ENCODE measurements at places on chromosomes 2 and 18.

DNA sequence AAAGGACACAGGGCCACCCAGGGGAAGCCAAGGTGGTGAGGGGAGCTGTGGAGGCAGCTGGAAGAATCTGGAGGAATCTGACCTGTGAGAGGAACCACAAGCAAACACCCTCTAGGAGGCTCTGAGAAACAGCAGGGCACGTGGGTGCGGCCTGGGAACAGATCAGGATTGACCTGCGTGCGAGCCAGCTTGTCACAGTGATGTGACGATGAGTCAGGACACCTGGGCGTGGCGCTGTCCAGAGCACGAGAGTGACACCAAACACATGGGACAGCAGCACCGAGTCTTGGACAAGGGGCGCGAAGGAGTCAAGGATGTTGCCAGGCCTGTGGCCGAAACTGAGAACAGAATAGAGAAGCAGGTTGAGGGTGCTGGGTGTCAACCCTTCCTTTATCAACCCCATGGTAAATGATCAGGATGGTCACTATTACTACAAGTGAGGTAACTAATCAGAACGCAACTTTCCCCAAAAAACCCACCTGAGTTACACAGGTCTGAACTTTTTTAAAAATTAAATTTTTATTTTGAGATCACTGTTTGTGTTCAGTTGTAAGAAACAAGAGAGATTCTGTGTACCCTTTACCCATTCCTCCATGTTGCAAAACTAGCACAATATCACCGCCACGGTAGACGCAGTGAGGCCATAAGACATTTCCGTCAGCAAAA is 637 bp upstream of the SFT2D3 start:
- no peak for DNase-seq

DNA sequence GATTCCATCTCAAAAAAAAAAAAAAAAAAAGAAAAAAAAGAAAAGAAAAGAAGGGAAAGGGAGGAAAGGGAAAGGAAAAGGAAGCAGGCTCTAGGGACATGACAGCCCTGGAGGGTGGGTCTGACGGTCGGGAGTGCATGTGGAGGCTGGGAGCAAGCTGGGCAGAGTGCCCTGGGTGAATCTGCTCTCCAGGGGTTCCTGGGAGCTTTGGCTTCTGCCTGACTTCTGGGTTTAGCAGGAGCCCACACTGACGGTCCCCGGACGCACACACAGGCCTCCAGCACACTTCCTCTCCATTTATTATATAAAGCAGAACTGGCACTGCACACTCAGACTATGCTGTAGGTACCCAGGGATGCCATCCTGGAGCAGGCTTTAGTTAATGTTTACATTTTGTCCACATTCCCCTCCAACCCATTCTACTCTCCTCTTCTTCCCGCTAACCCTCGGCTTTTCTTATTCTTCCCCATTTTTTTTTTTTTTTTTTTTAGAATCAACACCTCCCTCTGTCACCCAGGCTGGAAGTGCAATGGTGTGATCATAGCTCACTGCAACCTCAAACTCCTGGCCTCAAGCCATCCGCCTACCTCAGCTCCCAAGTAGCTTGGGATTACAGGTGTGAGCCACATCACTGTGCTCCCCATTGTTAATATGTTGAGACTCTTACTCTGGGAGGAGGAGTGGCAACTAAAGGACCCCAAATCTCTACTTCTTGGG is 151.1 kb upstream of the SLC1A4 start:
- no peak for DNase-seq

- no peak for DNase-seq
These were observed 84.7 kb downstream of the GLI2 start for GRCh38 chr2:120820263-120820952.

GRCh38 chr2:7594211-7594610 is 677.0 kb downstream of the RNF144A start:
- DNase-seq: no peak

DNA sequence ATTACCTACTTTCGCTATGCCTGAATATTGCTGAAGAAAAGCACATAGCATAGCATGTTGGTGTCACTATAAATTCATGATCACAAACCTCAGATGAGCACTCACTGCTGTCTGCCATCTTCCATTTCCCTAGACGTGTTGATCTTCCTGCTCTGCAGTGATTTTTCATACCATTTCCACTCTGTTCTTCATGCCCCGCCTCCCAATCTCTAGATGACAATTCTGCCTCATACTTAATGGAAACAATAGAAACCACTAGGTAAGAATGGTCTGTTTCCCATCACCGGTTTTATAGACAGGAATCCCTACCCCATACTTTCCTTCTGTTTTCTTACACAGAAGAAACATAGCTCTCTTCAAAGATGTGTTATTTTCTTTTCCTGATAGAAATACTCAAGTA is 63.8 kb downstream of the PIK3C3 start:
- DNase-seq: no peak

- no peak for DNase-seq
These were observed 246.2 kb downstream of the NEDD4L start for GRCh38 chr18:58290116-58290695.

GRCh38 chr2:20188851-20189250 is 36.1 kb downstream of the SDC1 start:
- no peak for DNase-seq

DNA sequence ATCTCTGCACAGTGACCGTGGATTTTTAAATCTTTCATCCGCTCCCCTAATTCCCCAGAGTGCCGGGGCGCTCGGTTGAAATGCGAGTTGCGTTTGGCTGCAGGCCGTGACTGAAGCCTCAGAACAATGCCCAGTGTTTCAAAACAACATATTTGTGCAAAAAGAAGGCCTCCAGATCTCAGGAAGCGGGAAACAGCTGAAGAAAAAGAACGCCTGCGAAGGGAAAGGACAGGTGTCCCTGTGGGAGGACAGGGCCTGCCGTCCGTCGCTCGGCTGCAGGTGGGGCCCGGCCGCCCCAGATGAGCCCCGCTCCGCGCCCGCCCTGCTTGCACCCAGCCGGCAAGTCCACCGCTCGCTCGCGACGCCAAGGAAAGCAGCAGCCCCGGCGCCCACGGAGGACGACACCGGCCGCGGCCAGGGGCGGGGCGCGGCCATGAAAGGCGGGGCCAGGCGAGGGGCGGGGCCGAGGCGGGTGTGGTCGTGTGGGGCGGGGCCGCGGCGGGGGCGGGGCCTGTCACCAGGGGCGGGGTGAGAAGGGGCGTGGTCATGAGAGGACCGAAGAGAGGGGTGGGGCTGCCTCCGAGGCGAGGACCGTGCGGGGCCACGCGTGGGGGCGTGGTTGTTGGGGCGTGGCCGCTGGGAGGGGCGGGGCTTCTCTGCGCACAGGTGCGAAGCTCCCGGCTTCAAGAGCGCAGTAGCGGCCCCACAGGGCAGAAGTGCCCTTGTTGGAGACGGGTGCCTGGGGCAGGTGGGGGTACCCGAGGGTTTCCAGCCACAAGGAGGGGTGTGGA is 17.6 kb upstream of the BOK start:
- no peak for DNase-seq

- DNase-seq: no peak
These were observed 295.3 kb upstream of the EPAS1 start for GRCh38 chr2:46001741-46002506.

DNA sequence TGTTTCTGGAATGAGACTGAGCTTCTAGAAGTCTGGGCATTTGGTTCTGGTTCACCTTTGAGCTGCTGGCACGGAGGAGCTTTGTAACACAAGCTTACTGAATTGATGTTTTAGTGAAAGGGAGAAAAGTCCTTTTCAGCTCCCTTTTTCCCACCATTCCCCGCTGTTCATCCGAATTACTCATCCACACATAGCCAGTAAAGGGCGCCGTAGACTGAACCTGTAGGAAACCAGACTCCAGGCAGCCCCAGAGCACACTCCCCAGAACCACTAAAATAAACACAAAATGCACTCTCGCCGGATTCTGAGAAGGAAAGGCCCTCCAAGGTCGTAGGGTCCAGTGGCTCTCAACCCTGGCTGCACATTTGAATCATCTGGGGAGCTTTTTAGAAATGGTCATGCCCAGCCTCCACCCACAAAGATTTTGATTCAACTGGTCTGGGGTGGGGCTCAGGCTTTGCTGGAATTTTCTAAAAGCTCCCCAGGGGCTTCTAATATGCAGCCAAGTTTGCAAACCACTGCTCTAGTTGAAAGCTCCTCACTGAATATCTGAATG is 29.6 kb downstream of the TCF7L1 start:
- no peak for DNase-seq

DNA sequence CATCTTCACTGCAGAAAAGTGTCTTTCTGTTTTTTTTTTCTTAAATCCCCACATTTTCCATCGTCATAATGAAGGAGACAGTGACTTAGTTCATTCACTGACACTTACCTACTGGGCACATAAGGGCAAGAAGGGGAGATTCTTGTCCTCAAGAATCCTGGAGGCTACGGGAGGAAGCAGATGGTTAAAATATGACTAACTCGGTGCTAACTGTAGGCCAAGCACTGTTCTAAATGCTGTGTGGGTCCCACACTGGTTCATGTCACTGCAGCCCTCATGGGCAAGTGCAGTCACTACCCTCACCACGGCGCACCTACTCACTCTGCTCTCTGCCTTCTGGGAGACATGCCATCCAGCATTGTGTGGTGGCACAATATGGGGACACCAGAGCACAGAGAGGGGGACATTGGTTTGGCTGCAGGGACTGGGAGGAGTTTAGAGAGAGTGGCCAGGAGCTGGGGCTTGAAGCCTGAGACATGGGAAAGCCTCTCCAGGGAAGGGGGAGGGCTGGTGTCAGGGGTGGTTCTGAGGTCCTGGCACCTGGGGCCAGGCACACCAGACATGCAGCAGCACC is 305.2 kb downstream of the MYCN start:
- no peak for DNase-seq

GRCh38 chr2:215567504-215567903 is 131.6 kb upstream of the FN1 start:
- no peak for DNase-seq

GRCh38 chr2:98935111-98935770 is 784 bp downstream of the CRACDL start:
- DNase-seq: no peak

DNA sequence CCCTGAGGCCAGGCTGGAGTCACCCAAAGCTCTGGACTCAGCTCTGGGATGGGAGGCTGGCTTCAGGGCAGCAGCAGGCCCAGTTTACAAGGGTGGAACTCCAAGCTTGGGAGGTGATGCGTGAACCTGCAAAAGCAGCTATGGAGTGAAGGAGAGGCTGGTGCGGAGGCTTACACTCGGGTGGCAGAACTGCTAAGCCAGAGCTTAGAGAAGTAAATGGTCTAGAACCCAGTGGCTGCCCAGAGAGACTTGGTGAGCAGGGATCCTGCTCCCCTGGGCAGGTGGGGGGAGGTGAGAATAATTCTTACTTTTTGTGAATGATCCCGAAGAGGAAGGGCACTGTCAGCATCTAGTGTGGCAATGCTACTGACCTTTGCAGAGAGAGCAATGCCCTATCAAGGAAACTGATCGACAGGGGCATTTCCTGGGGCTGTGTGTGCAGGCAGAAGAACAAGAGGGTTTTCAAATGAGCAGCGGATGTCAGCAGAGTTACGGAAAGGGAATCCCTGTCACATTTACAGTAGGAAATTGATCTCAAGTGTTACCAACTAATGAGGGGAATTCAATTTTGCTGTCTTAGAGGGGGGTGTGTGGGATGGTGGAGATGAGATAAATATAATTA is 80.4 kb downstream of the TGFA start:
- DNase-seq: no peak

- no peak for DNase-seq
These were observed 30.8 kb upstream of the ACYP2 start for GRCh38 chr2:54084600-54084999.

GRCh38 chr2:215615803-215616174 is 179.9 kb upstream of the FN1 start:
- no peak for DNase-seq

GRCh38 chr2:105329561-105330495 is at the start of gene TGFBRAP1:
Gene TGFBRAP1, minus strand, starts transcription at chr2:105329735. Its CDS starts 21,434 bp downstream, at chr2:105308301.
- no peak for DNase-seq

DNA sequence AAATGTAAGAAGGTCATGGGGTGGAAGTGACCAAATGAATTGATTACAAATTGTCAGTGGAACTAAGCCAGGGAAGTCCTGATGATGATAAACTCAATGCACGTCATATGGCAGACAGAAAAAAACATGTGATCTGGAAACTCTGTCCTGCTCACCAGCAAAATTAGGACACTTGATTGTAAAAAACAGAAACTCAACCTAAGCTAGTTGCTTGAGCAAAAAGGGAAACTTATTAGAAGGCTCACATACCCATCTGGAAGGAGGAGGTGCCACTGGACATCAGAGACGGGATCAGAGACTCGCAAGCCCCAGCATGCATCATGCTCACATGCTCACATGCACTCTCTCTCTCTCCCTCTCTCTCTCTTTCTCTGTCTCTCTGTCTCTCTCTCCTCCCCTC is 96.8 kb downstream of the SP3 start:
- no peak for DNase-seq

- DNase-seq: no peak
These were observed 255.4 kb upstream of the CHAC2 start for GRCh38 chr2:53512071-53512826.

DNA sequence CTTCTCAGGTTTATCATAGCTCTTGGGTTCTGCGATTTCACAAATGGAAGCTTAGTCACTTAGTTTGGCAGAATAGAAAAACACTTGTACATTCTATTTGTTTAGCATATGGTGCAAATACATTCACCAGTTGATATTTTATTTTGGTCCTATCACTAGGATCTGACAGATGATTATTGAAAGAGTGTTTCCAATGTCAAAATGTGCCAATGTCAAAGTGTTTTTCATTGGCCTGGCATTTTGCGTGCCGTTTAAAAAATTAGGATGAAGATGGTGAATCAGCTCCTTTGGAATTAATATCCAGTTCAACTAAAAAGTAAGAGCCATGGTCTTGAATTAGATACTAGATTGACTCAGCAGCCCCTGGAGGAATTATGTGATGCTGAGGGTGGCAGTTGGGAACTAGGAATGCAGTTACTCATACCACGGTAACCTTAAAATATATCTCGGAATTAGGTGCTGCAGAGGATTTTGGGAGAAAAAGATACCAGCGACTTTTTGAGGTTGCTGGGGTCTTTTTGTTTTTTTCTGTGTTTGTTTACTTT is 87.0 kb downstream of the SPHKAP start:
- DNase-seq: no peak

DNA sequence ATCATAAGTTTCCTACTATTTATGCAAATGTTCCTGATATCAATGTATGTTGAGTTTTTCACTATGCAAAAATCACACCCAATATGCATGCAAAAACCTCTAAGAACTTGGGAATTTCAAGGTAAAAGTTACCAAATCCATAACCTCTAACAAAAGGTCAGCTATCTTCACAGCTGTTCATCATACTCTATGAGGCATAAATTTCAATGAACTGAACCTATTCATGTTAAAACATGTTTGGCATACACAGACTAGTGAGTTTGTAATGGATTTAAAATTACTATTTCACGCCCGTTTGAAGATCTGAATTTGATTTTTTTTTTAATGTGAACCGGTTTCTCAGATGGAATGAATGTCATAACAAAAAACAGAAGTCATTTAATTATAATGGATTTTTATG is 100.2 kb downstream of the ATAD2B start:
- DNase-seq: no peak

DNA sequence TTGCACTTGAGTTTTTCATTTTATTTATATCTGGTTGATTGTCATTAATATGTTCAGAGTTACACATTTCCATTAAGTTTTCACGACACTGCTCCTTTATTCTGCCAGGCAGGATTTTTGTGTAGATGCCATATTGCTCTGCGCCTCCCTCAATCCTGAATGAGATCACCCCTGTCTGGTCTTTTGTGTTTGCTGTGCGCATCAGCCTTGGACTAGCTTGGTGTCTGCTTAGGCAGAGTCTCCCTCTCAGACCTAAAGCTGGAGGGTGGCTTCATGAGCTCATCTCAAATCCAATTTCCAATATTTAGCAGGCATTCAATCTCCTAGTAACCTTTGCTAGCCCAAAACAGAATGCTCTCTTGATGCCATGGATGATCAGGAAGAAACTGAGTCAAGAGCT is 137.4 kb downstream of the SMAD7 start:
- DNase-seq: no peak
